Colonic mucosa (tissue), 4 donors: ENCODE measurements at places on chromosomes 11 and 22.
A peak's percentile ranks its signal among the peaks of the same experiment; 100 is the strongest.

DNA sequence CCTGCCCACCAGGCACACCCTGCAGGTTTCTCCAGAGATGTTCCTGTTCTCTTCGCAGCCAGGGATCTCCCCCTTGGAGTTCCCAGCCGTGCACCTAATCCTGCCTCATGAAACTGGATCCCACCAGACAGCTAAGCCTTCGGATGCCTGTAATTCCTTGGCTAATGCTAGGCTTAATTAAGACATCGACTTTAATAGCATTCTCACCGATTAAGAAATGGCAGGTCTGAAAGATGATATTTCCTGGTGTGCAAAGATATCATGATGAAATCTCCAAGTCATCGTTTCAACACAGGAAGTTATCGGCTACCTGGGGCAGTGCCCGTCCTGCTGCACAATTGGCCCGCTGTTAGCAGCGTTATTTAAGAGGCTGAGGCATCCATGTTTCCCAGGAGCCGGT is 41.5 kb upstream of the CCND1 start:
- no peak for DNase-seq

DNA sequence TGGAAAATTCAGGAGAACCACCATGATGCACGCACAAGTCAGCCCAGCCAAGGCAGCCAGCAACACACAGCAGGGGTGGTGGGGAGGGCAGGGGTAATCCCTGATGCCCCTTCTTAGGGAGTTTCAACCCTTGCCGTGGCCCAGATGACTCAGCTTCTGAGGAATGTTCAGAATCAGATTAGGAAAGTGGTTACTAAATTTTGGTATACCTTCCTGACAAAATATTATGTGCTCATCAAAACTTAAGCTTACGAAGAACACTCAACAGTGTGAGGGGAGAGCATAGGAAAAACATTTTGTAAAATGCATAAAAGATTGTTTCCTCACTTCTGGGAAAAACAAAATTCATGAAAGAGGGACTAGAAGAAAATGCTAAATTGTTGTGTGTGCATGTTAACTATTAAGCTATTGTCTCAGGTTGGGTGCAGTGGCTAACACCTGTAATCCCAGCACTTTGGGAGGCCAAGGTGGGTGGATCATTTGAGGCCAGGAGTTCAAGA is 32.1 kb downstream of the SERPIND1 start:
- DNase-seq = no peak

DNA sequence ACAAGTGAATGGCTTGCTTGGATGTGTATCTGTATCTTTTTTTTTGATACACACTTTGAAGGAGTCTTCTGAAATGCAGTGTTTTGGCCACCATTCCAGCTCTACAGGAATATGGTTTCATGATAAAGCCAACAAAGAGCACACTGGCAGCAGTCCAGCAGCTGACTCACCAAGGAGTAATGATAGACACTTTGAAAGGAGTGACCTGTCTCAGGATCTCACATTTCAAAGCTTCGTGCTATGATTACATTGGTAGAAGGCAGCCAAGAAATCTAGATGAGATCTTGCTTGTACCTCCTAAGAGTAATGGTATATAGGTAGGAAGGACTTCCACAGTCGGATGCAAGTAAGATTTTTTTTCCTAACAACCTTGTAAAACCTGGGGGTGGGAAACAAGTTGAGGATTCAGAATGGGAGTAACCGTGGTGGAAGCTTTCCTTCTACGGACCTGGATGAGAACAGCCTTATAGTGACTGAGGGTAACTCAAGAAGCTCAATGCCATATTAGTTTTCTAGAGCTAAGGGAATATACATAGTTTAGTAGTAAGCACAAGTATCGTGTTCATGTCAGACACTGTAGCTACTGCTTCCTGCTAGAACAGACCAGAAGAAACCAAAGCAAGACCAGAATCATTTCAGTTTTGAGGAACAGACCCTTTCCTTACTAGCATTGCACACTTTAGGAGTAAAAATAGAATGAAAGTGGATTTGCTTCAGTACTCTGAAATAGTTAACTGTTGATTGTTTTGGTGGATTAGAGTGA is 25.0 kb downstream of the MTMR3 start:
- peak; percentile 91 for DNase-seq

GRCh38 chr22:36303874-36304273 is 50.9 kb downstream of the APOL1 start:
- peak; percentile 64 for DNase-seq

GRCh38 chr11:69131644-69132300 is 24.0 kb upstream of the SMIM38 start:
- DNase-seq = peak; percentile 85

- DNase-seq = no peak
These were observed 3.0 kb downstream of the RSPH14 start for GRCh38 chr22:23138584-23139435.

DNA sequence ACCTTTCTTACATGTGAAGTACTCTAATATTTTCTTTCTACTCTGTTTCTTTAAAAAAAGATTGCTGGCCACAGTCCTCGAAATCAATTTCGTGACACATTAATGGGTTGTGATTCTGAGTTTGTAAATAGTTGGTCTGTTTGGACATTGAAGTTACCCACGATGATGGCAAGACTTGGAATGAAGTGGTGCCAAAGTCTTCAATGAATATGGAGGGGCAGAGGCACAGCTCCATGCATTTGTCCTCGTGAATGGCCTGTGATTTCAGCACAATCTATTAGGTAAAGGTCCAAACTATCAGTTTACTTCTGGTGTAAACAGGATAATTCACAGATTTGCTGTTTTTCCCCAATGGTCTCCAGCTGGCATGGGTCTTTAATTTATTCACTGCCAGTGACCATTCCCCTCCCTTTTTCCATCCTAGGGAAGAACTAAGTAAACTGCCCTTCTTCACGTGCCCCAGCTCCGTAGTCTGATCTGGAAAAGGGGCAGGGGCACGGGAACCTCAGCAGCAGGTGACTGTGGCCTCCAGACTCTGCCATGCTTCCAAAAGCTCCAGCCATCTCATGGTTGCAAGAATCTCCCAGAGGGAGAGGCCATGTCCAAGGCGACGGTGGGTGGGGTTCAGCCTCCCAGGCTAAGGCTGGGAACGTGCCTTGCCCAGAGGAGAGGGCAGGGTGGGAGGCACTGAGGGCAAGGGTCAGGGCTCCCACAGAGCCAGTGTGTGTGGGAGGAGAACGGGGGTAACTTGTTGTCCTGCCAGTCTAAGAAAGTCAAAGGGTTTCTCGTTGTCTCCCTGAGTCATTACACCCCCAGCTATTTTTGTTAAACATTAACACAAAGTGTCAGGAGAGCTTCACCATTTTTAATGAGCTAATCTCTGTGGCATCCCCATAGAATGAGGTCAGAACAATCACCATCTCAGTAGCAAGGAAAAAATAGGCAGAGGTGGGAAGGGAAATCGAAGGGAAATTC is 16.9 kb upstream of the PEX26 start:
- peak; percentile 50 for DNase-seq

- no peak for DNase-seq
These were observed 33.2 kb downstream of the ZNF195 start for GRCh38 chr11:3345736-3346135.

DNA sequence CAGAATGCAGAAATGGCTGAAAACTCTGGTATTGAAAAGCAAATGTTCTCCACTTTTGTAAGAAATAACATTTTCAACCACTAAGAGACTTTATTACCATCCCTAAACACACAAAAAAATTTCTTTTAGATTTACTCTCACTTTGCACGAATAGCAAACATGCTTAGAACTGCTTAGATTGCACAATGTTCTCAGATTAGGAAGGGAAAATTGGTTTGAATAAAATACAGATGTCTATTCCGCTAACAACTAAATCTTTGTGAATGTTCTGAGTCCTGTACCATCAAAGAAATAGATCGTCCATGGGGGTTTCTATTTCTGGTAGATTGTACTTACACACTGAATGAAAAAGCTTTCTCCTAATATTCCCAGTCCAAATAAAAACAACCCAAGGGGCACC is 40.1 kb downstream of the BDNF start:
- DNase-seq = no peak

DNA sequence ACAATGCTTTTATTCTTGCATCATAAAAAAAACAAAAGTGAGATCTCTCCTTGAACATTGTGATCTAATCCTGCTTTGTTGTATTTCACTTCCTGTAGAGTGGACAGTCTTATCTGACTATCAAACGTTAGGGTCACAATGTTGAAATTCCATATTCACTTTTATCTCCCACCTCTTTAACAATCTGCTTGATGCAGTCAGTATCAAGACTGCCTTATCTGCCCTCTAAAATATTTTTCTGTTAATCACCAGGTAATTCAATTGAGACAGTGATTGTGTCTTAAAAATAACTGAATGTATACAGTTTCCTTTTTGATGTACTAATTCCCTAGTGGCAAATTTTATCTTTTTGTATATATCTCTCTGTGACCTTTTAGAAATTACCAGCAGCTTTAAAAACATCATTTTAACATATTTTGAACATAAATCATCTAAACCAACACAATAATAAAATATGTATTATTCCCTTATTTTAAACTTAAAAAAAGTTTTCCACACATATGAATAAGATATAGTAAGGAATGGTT is 143.1 kb upstream of the MPPED2 start:
- DNase-seq = no peak

- no peak for DNase-seq
These were observed 305.9 kb upstream of the MTNR1B start for GRCh38 chr11:92663539-92663938.

DNA sequence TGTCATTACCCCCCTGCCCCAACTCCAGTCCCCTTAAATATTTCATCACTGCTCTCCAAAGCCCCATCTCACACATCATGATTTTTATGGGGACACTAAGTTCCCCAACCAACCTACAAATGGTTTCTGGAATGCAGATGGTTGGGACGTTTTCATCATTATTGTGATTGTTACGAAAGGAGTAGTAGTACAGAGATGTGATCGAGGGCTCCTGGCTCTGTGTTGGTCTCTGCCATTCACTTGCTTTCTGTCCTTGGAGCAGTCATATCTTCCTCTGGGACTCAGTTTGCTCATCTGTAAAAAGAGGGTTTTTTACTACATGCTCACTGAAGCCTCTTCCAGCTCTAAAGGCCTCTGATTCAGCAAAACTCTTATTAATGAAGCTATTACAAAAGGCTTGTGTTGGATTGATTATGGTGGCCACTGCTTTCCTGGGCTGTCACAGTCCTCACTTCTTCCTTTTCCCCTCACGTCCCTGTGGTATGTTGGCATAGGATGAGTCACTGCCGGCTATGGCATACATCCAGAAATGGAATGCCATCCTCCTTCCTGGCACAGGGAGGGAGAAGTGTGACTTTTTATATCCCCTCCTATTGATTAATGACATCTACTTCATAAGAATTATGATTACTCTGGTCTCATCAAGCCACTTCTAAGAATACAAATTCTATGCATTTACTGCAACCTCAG is 593.7 kb downstream of the METTL15 start:
- DNase-seq = no peak

GRCh38 chr11:63534895-63535461 is 1.6 kb upstream of the PLAAT4 start:
- no peak for DNase-seq

GRCh38 chr22:31278626-31279326 is 13.5 kb downstream of the PIK3IP1 start:
- no peak for DNase-seq

DNA sequence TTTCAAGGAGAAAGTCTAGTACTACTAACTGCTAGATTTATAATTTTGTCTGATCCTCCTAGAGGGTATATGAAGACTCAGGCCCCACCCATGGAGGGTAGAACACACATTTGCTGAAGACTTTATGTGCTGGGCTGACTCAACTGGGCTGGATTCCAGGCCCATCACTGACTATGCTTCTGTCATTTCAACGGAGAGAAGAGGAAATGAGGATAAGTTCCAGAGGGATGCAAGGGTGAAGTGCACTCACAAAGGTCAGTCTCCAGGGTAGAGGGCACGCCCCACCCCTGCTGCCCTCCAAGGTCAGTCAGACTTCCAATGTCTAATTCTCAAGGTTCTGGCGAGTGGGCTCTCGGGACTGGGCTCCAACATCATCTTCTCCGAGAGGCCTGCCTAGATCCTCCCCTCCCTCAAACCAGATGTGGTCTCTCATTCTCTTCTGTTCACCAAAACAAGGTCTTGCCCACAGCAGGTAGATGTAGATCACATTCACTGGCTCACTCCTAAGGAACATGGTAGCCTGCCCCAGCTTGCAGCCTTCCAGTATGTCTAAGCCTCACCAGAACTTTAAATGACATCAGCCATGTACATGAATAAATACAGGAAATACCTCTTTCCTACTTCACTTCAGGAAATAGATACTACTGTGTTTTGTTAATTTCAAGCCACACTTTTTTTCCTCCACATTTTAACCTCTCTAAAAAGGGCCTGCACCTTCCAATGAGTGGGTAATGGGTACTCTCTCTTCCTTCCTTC is 7.3 kb upstream of the C11orf86 start:
- peak; percentile 35 for DNase-seq

- DNase-seq = no peak
These were observed 3.6 kb downstream of the SMIM38 start for GRCh38 chr11:69159150-69159852.

DNA sequence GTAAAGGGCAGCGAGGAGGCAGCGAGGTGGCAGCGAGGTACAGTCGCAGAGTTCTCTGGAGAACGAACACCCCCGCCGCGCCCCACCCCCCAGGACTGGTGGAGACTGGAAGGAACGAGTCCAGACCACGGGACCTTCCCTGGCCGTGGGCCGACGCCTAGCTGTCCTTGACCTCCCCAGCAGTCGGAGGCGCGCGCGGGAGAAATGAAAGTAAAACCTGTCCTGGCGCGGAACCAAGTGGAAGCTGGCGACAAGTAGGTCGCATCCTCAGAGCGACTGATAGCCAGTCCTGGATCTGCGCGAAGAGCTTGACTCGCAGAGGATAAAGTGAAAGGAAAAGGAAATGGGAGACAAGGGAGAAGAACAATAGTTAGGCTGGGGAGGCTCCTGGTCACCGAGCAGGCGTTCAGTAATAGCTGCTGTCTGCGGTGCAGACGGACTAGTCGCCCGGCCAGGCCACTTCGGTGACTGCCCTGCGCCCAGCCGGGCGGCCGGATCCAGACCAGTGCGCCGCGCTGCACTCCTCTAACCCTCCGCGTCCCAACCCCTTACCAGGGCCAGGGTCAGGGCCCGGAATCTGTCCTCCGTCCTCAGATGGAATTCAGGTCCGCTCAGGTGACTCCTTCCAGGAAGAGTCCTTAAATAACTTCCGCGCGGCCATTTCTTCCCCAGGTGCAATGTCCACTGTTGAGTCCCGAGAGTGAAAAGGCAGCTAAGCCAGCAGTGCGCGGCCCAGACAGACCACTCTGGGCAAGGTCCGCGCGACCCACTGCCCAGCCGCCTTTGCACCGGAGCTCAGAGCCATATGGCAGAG is 1.9 kb upstream of the ADM start:
- DNase-seq = peak; percentile 98

- DNase-seq = no peak
These were observed 46.2 kb downstream of the BRSK2 start for GRCh38 chr11:1435820-1436467.

DNA sequence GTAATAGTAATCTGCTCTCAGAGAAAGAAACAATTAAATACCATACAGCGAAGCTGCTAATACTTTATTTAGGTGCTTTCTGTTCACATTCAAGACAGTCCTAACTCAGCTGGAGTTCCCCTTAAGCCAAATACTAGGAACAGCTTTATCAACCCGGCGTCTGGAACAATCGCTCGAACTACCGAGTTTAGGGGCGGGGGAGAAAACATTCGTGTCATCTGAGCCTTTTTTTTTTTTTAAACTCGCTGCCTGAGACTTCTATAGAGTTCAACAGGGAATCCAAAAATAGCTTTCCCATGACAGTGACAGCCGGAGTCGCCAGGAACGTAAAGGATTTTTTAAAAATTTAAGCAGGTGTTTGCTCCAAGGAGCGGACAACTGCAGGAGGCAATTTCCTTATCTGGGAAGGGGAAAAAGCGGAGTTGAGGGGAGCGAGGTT is 852 bp downstream of the TRAF6 start:
- DNase-seq = peak; percentile 24

- no peak for DNase-seq
These were observed 4.0 kb downstream of the KCNJ1 start for GRCh38 chr11:128862908-128863660.

- no peak for DNase-seq
These were observed 54.9 kb downstream of the CD6 start for GRCh38 chr11:61026121-61027031.
